ENCODE measurements at places on chromosomes 4 and X. TPM values are rescaled to one million over a fixed set of nuclear protein-coding genes. Genes with fewer than 3 reads are reported as not detected.

The PASD1 gene
- total RNA-seq, result not detected

The IL13RA2 gene
- total RNA-seq, result 0.53 TPM

The PRR32 gene
- total RNA-seq, result not detected

The HTRA3 gene
- 1.9 TPM for total RNA-seq
